ENCODE measurements at places on chromosomes 4 and X.

- DNase-seq = no peak
Observed at GRCh38 chr4:182600093-182600492, 317.1 kb downstream of the DCTD start.

DNA sequence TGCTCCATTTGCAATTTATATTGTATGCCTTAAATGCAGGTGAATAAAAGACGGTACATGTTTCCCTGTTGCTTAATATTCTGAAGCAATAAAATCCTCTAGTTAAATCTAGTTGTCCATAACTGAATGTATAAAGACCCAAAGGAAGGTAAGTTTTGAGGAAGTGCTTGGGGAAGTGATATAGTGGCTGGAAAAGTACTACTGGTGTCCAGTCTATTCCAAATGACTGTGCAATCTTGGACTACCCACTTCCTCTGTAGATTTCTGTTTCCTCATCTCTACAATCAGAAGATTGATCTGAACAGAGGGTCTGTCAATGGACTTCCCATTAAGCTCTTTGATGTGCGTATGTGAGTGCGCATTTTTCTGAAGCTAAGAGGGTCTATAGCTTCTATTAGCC lies 17.0 kb downstream of the SNCA start:
- no peak for DNase-seq

GRCh38 chrX:134633832-134634231 lies 24.4 kb downstream of the PLAC1 start:
- no peak for DNase-seq

GRCh38 chr4:3353752-3354454 lies 61.1 kb downstream of the RGS12 start:
- DNase-seq = no peak

DNA sequence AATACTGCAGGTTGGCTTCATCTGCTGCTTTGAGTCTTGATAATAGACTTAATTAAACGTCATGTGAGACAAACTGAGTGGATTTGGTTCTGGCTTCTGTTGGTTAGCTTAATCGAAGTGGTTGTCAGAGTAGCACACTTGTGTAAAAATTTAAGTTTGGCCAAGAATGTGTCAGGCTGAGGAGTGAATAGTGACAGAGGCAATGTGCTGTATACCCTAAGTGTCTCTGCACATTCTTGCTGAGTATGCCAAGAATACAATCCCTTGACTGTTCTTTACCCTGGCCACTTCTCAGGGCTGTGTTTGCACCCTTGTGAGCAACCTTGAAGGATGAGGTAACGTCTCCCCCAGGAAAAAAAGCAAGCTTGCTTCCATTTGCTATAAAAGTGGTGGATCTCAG lies 14.9 kb downstream of the RPS3A start:
- DNase-seq = no peak

GRCh38 chr4:185859111-185859510 lies 47.1 kb upstream of the SORBS2 start:
- DNase-seq = no peak

DNA sequence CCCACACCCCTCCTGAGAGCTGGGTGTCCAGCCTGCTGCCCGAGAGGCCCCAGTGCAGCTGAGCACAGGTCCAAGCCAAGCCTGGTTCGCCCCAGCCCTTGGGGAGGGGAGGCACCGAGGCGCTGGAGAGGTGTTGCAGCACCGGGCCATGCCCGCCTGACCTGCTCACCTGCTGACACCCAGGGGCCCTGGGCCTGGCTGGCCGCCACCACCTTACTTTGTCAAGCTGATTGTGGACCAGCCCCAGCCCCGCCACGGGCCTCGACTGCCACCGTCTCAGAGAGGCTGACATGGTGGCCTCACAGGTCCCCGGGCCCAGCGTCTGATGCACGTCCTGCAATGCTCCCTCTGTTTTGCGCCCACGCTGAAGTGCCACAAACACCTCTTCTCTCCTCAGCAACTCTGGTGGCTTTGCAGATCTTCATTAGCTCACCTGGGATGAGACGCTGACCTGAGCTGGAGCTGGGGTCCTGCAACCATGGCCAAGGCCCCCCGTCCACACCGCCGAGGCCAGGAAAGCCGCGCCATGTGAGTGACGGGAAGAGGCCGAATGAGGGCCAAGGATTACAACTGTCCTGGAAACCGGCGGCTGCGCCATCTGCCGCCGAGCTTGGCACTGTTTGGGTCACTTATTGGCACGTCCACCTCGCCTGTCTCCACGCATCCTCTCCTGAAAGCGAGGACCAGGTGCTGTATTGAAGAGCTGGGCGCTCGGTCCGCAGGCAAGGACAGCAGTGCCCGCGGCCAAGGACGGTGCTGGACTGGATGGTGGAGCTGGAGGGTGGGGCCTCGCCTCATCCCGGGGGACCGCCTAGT lies 7.6 kb downstream of the CPLX1 start:
- no peak for DNase-seq

- no peak for DNase-seq
Observed at GRCh38 chr4:163591614-163592020, 97.1 kb downstream of the TMA16 start.

DNA sequence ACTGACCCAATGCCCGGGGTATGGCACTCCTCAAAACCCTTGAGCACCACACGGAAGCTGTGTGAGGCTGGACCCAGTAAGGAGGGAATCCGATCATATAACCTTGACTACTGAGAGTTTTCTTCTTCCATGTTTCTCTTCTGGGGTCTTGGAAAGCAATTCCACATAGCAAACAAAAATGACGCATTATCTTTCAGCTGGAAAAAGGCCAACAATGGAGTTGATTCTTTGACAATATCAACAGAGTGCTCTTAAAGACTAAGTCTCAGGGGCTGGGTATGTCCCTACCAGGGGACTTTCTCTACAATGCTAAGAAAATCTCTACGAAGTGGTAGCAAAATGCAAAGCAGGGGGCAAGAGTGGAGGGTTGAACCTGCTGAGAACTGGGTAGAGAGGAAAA lies 188.6 kb downstream of the NSUN7 start:
- DNase-seq = no peak

- no peak for DNase-seq
Observed at GRCh38 chr4:41964401-41964800, 17.2 kb upstream of the DCAF4L1 start.

GRCh38 chrX:45077748-45078424 lies 122.8 kb downstream of the DIPK2B start:
- no peak for DNase-seq

DNA sequence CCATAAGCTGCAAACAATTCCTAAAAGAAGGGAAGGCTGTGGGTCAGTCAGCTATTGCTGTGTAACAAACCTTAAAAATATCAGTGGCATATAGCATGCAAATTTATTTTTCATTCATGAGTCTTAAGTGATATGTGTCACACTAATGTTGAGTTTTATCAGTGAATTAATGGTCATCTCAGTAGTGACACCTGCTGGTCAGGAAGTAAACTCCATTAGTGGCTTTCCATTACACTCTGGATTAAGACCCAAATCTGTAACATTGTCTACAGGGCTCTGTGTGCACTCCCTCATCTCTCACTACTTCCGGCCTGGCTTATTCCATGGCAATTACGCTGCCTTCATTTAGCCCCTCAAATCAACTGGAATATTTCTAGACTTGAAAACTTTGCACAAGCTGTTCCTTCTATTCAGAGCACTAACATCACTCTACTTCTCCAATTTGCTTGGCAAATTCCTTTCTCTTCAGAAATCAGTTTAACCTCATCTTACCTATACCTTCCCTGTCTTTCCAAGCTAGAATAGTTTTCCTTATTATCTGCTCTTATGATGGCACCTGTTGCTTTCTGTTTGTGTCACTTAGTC lies 217.3 kb upstream of the TAPT1 start:
- no peak for DNase-seq

- DNase-seq = no peak
Observed at GRCh38 chr4:134027931-134028330, 173.7 kb downstream of the PABPC4L start.

- DNase-seq = no peak
Observed at GRCh38 chr4:3401436-3402171, 40.2 kb upstream of the HGFAC start.

- DNase-seq = no peak
Observed at GRCh38 chr4:125322366-125322730, 7.6 kb downstream of the FAT4 start.
